ENCODE measurements at places on chromosomes 1 and 21.

GRCh38 chr1:89855413-89856123 lies 34.7 kb downstream of the LRRC8D start:
- DNase-seq, result peak; percentile 84

DNA sequence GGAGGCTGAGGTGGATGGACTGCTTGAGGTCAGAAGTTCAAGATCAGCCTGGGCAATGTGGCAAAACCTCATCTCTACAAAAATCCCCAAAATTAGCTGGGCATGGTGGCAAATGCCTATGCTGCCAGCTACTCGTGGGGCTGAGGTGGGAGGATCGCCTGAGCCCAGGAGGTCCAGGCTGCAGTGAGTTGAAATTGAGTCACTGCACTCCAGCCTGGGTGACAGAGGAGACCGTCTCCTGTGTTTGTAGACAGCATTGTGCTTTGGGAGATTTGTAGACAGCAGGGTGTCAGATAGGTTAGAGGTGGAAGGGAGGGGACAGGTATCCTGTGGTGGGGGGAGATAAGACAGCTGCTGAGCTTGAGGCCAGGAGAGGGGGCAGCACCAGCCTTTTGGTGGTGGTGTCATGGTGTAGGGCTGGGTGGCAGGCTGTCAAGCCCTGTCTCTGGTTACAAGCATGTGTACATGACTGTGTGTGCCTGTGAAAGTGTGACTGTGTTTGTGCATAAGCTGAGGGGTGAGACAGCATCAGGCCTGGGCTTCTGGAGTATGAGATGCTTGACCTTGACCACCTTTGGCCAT lies 15.2 kb downstream of the PPFIA4 start:
- DNase-seq, result no peak

DNA sequence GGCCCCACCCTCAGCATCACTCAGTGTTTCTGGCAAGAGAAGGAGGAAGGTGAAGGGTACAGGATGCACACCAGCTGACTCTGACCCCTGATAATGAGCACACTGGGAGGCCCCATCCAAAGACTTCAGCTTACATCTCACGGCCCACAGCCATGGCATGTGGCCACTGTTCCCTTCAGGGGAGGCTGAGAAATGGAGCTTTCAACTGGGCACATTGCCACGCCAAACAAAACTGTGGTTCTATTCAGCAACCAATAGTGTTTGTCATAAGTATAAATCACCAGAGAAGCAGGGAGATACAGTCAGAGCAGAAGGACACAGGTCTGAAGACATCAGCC lies 12.7 kb upstream of the TRAF3IP3 start:
- DNase-seq, result no peak

DNA sequence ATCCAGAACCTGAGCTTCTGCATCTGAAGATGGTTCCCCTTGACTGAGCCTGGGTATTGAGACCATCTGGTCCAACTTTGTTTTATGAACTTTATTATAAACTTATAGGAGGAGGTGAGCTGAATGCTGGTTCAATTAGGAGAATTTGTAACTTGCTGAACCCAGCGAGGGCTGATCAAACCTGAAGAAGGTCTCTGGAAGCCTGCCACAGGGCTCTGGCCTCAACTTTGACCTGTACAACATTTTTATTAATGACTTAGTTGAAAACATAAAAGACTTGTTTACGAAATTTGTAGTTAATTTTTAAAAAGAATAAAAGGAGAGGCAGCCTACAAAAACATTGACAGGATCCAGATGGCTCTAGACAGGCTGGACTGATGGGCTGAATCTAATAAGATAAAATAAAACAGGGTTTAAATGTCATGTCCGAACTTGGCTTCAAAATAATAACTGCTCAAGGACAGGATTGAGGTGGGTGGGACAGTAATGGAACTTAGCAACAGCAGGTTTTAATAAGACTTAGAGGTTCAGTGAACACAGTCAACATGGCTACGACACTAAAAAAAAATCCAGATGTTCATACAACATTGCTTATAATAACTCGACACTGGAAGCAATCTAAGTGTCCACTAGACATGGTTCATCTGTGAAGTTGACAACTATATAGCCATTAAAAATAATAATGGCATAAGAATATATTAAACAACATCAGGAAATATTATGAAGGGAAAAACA lies 53.4 kb upstream of the GJB5 start:
- DNase-seq, result no peak

- DNase-seq, result no peak
Observed at GRCh38 chr1:56799605-56800400, 19.4 kb downstream of the FYB2 start.

DNA sequence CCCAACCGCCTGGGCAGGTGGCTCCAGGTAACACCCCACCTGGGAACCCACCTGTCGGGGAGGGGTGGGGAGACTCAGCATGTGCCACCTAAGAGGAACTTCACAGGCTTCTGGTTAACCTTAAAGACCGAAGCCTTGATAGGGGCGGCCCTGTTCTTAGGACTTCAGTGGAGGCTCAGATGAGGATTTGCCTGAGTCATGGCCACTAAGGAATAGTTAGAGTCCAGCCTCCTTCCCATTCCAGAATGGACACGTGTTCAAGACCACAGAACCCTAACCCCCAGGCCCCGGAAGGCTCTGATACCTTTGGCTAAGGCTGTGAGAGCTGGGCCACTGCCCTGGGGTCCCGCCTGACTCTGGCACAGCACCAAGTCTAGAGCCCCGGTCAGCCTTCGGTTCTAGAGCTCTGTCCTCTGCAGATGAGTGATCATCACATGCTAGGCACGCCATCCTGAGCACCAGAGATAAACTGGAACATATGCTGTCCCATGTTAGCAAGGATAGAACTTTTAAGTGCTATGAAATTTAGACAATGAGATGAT lies 20.3 kb downstream of the PADI6 start:
- DNase-seq, result no peak

- no peak for DNase-seq
Observed at GRCh38 chr1:76218888-76219287, 144.3 kb downstream of the ST6GALNAC3 start.

DNA sequence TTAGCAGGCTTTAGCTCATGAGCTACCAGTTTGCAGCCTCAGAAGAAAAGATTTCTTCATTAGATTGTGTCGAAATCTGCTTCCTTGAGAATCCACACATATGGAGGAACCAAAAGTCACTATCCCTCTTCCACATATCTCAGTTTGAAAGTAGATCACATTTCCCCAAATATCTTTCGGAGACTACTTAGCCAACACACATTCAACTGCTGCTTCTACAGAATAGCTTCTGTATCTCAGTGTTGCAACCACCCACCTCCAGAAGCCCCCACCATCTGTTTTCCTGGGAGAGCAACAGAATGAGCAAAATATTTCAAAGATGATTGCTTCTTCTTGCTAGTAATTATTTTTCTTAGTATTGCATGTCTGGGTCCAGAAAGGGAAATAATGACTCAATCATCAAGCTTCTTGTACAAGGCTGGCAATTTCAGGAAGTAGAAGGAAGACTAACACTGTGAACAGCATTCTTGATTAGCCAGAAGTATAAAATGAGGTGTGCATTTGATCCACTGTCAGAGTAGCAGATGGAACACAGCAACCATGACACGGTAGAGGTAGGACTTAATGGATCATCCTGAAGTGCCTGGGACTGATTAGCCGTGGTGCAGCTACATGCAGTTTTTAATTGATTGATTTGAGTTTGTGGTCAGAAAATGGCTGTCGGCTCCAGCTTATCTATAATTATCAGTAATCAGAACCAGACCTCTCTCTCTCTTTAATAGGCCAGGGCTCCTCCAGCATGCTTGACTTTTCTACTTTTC lies 24.9 kb downstream of the ZC3H11B start:
- DNase-seq, result no peak

DNA sequence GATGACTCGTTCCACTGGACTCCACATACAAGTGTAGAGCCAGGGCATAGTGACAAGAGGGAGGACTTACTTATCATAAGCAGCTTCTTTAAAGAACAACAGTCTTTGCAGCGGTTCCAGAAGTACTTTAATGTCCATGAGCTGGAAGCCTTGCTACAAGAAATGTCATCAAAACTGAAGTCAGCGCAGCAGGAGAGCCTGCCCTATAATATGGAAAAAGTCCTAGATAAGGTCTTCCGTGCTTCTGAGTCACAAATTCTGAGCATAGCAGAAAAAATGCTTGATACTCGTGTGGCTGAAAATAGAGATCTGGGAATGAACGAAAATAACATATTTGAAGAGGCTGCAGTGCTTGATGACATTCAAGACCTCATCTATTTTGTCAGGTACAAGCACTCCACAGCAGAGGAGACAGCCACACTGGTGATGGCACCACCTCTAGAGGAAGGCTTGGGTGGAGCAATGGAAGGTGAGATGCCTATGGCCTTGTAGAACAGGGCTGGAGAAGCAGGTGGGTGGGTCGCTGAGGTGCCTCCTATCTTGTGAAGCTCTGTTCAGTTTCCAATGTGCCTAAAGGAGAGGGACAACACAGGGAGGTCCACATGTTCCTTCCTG lies 12.1 kb downstream of the MIA3 start:
- DNase-seq, result no peak

- DNase-seq, result no peak
Observed at GRCh38 chr1:204672482-204673121, 12.9 kb downstream of the LRRN2 start.

DNA sequence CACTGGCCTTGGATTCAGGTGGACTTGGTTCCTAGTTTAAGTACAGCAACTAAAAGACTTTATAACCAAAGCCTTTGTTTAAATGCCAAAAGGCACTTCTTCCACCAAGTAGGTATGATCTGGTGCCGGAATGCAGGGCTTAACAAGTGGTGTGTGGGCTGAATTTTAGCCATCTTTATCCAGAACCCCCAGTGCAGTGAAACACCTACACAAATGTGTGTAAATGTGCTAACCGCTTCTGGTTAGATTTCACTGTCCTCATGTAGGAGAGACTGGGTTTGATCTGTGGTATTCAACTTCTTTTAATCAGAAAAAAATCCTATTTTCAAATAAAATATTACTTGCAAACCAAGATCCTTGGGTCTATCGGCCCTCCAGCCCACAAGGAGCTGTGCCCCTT lies 10.3 kb downstream of the SLAMF1 start:
- DNase-seq, result no peak

DNA sequence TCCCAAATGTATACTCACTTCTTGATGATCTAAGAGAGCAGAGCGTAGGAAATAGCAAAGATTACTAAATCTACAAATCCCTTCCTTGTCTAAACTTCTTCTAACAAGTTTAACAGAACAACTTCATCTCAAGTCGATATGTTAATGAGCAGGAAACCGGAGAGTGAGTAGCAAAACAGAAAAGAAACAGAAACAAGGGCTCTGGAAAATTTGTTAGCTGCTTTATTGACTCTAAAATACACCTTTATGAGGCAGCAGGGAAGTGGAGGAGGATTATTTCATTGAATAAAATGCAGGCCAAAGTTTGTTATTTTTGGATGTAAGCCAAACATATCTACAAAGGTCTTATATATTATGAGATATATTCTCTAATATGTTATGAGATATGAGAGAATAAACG lies 192.4 kb downstream of the LRRIQ3 start:
- no peak for DNase-seq

DNA sequence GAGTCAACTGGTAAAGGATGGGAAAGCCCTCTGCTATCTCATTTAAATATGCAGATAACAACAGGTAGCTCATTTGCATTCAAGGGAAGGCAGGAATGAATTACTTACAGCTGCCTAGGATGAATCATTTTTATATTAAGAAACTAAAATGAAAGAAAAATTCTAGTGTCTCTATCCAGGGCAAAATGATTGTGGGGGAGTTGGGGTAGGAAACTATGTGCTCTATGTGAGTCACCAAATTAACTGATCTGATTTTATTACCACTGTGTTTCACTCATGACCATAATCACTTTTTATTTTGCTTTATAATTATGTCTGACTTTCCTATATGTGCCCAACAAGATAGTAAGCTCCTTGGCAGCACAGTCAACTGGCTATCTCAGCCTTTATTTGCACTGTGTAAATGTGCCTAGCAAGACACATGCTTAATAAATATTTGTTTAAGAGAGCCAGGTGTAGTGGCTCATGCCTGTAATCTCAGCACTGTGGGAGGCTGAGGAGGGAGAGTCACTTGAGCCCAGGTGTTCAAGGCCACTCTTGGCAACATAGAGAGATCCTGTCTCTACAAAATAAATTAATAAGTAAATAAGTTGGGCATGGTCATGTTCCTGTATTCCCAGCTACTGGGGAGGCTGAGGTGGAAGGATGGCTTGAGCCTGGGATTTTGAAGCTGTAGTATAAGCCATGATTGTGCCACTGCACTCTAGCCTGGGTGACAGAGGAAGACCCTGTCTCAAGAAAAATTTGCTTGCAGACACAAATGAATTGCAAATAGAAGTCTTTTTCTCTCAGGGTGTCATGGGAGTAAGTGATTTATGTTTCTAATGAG lies 84.1 kb downstream of the SPAG17 start:
- no peak for DNase-seq

Measured in CD4-positive, alpha-beta T cell treated with Interleukin-4 for 1 hour (primary cell).